ENCODE measurements at places on chromosomes 1 and 21.
A peak's percentile ranks its signal among the peaks of the same experiment; 100 is the strongest.

GRCh38 chr1:191255354-191256054 is 777.8 kb upstream of the BRINP3 start:
- no peak overlapping the region for H3K4me3 ChIP-seq
- no peaks in the 10 kb centered on the region for H3K36me3 ChIP-seq
- DNase-seq: no peak
- no peaks in the 10 kb centered on the region for H3K27me3 ChIP-seq
- H3K4me1 ChIP-seq: no peaks in the 10 kb centered on the region

DNA sequence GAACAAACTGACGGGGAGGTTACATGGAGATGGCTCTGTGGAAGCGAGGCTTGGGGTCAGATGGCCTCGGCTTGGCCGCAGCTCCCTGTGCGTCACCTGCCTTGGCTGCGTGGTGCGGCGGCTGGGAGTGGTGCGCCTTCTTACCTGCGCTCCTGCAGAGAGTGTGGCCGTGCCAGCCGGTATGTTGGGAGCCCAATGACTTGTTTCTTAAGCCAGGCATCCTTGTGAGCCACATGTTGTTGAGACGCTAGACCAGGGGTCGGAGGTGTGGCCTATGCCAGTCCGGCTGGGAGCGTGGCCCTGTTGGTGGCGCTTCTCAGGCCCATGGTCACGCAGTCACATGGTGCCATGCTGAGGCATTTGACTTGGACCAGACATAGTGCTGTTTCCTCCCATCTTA is 10.5 kb downstream of the SLX9 start:
- no peak overlapping the region for H3K27ac ChIP-seq
- peaks cover 4% of the 10 kb centered on the region for H3K36me3 ChIP-seq
- DNase-seq: no peak
- H3K4me1 ChIP-seq: no peaks in the 10 kb centered on the region

DNA sequence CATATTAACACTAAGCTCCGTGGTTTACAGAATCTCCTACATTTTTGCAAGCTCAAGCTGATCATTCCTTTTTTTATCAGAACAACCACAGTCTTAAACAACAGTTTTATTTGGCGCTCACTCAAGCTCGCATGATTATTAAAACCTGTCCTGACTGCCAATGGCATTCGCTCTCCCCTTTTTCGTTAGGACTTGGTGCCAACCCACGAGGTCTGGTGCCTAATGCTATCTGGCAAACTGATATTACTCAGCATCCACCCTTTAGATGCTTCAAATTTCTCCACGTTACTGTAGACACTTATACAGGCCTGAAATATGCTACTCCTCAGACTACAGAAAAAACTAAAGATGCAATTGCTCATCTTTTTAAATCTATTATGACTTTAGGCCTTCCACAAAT is 23.0 kb upstream of the ITLN1 start:
- H3K27ac ChIP-seq: no peak overlapping the region
- H3K36me3 ChIP-seq: no peaks in the 10 kb centered on the region
- H3K4me3 ChIP-seq: no peak overlapping the region
- no peaks in the 10 kb centered on the region for H3K27me3 ChIP-seq

DNA sequence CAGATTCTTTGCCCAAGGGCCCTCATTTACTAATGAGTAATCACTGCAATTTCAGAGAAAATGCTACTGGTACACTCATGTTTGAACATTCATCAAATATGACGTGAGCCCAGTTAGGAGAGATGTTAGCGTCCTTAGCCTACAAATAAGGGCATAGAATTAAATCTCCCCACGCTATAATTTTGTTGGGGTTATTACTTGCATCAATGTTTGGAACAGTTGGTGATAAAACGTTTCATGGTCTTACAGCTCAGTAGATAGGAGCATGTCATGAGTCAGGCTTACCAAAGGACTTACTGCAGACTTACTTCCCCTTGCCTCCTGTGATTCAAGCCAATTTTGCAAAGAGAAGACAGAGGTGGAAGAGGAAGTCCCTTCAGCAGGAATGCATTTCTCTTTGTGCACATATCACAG is 304.0 kb downstream of the KIF26B start:
- no peak overlapping the region for H3K27ac ChIP-seq
- H3K4me3 ChIP-seq: no peak overlapping the region
- H3K36me3 ChIP-seq: no peaks in the 10 kb centered on the region
- H3K27me3 ChIP-seq: no peaks in the 10 kb centered on the region

GRCh38 chr1:198633675-198634121 is 5.1 kb upstream of the PTPRC start:
- no peaks in the 10 kb centered on the region for H3K4me1 ChIP-seq
- no peak overlapping the region for H3K4me3 ChIP-seq
- DNase-seq: no peak
- H3K27ac ChIP-seq: no peak overlapping the region
- H3K27me3 ChIP-seq: no peaks in the 10 kb centered on the region
- H3K36me3 ChIP-seq: no peaks in the 10 kb centered on the region

- no peak overlapping the region for H3K27ac ChIP-seq
- no peaks in the 10 kb centered on the region for H3K36me3 ChIP-seq
- no peak overlapping the region for H3K4me3 ChIP-seq
- H3K4me1 ChIP-seq: peaks cover 7% of the 10 kb centered on the region
These were observed 29.3 kb downstream of the PIK3CD start for GRCh38 chr1:9680828-9681227.

GRCh38 chr1:25780318-25781129 is 19.5 kb upstream of the SELENON start:
- peaks cover 30% of the 10 kb centered on the region for H3K27me3 ChIP-seq
- no peak overlapping the region for H3K27ac ChIP-seq
- H3K36me3 ChIP-seq: no peaks in the 10 kb centered on the region

DNA sequence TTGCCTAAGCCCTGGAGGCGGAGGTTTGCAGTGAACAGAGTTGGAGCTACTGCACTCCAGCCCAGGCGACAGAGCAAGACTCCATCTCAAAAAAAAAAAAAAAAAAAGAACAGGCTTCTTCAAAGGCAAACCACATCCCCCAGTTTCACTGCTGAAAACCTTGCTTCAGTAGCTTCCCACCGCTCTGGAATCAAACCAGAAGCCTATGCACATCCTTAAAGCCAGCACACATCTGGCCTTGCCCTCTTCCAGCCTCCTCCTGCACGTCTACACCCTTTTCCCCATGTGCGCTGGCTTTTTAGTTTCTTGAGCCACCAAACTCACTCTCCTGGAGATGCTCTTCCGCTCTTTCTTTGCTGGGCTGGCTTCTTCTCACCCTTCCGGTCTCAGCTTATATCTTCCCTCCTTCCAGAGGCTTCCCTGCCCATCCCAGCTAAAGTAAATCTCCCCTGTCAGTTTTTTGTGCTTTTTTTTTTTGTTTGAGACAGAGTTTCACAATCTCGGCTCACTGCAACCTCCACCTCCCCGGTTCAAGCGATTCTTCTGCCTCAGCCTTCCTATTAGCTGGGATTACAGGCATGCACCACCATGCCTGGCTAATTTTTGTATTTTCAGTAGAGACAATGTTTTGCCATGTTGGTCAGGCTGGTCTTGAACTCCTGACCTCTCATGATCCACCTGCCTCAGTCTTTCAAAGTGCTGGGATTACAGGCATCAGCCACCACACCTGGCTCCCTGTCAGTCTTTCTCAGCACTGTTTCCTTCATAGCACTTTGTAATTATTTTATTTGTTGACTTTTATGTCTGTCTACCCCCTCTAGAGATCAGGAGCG is 42.0 kb upstream of the ID3 start:
- H3K4me1 ChIP-seq: peaks cover 49% of the 10 kb centered on the region
- H3K27me3 ChIP-seq: no peaks in the 10 kb centered on the region
- no peak overlapping the region for H3K4me3 ChIP-seq
- no peak for DNase-seq
- H3K27ac ChIP-seq: peak overlapping the region; percentile 77

GRCh38 chr1:17502326-17502778 is 37.1 kb upstream of the ARHGEF10L start:
- peaks cover 6% of the 10 kb centered on the region for H3K4me1 ChIP-seq
- H3K36me3 ChIP-seq: no peaks in the 10 kb centered on the region
- DNase-seq: peak; percentile 77
- no peaks in the 10 kb centered on the region for H3K27me3 ChIP-seq
- no peak overlapping the region for H3K27ac ChIP-seq
- no peak overlapping the region for H3K4me3 ChIP-seq

DNA sequence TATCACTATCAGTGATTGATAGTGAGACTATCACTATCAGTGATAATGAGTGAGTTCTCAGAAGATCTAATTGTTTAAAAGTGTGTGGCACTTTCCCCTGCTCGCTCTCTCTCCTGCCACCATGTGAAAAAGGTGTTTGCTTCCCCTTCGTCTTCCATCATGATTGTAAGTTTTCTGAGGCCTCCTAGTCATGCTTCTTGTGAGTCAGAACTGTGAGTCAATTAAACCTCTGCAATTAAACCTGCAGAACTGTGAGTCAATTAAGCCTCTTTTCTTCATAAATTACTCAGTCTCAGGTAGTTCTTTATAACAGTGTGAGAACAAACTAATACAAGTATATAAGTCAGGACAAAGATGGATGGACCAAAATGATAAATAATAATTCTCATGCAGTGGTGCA is 7.0 kb upstream of the IL23R start:
- no peak overlapping the region for H3K4me3 ChIP-seq
- H3K4me1 ChIP-seq: no peaks in the 10 kb centered on the region
- no peak for DNase-seq

DNA sequence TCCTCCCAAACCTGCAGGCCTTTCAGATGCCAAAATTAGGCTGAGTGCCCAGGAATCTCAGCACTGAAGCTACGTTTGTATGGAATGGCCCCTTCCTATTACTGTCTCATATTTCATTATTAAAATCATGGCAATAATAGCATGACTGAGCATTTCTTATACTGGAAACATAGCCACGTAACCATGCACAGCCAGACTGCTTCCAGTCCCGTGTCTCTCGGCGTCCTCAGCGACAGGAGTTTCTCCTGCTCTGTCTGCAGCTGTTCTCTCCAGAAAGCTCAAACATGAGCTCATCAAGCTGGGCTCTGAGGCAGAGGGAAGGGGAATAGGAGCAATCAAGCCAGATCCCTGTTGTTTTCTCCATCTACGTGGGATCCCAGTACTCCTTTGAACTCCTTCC is 104.0 kb downstream of the CDC7 start:
- DNase-seq: no peak
- H3K27ac ChIP-seq: peak overlapping the region; percentile 63
- H3K36me3 ChIP-seq: no peaks in the 10 kb centered on the region
- no peaks in the 10 kb centered on the region for H3K27me3 ChIP-seq

GRCh38 chr1:44408632-44409602 is 3.9 kb downstream of the RNF220 start:
- no peak for DNase-seq
- peak overlapping the region; percentile 28 for H3K4me3 ChIP-seq
- peaks cover 27% of the 10 kb centered on the region for H3K4me1 ChIP-seq
- H3K27ac ChIP-seq: no peak overlapping the region
- H3K36me3 ChIP-seq: no peaks in the 10 kb centered on the region
- peaks cover 32% of the 10 kb centered on the region for H3K27me3 ChIP-seq

GRCh38 chr1:244964112-244964971 is 100.0 kb upstream of the HNRNPU start:
- no peak overlapping the region for H3K4me3 ChIP-seq
- DNase-seq: no peak
- no peaks in the 10 kb centered on the region for H3K36me3 ChIP-seq

DNA sequence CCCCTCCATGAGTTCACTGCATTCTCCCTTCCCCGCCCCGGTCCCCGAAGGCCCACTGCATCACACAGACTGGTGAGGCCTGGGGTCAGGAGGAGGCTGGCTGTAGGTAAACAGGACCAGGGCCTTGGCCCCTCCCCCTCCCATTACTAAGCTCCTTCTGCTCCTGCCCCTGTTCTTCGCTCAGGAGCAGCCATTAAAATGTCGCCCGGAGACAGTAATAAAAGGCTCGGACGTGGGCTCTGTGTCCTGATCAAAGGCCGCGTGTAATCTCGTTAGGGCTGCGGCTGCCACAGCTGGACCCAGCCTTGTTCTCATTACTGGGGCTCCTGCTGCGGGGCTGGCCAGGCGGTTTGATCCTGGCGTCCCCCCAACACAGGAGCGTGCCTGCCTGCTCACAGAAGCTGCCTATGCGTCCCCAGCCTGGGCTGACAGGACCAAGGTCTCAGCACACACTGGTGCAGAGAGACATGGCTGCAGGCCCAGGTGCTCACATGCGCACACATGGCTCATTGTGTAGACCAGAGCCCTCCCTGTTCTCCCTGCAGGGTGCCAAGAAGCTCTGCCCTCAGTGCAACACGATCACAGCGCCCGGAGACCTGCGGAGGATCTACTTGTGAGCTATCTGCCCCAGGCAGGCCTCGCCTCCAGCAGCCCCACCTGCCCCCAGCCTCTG is 24.0 kb downstream of the TMEM53 start:
- DNase-seq: no peak
- peaks cover 17% of the 10 kb centered on the region for H3K36me3 ChIP-seq
- no peak overlapping the region for H3K4me3 ChIP-seq
- no peaks in the 10 kb centered on the region for H3K4me1 ChIP-seq
- no peak overlapping the region for H3K27ac ChIP-seq

GRCh38 chr1:223761411-223761810 is 49.1 kb downstream of the CAPN2 start:
- no peak overlapping the region for H3K4me3 ChIP-seq
- DNase-seq: no peak
- H3K27me3 ChIP-seq: no peaks in the 10 kb centered on the region
- H3K27ac ChIP-seq: peak overlapping the region; percentile 73

DNA sequence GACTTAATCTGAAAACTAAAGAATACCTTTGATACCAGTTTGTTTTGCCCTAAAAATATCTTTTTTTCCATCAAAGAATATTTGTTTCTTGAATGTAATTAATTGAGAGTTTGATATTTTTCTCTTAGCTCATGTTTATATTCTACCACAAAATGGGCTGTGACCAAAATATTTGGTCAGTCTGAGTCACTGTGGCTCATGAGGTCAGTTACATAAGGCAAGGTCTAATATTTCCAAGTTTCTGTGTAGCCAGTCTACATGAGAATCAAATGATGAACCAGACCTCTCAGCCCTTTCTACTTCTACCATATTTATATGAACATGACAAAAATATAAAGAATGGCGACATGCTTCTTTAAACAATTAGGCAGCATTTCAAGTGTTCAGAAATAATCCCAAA is 83.0 kb upstream of the IVNS1ABP start:
- no peaks in the 10 kb centered on the region for H3K27me3 ChIP-seq
- H3K4me3 ChIP-seq: no peak overlapping the region
- H3K27ac ChIP-seq: no peak overlapping the region
- no peaks in the 10 kb centered on the region for H3K36me3 ChIP-seq

All from mesothelial cell of epicardium (in vitro differentiated cells).